Stimulated activated naive CD4-positive, alpha-beta T cell treated with Interleukin-2 at 50 U/mL for 16 hours (primary cell): ENCODE measurements at places on chromosomes 6 and 20.

- no peak for DNase-seq
Observed at GRCh38 chr6:116078522-116078921, 17.8 kb upstream of the FRK start.

- DNase-seq = no peak
Observed at GRCh38 chr6:168496997-168497331, 56.0 kb downstream of the SMOC2 start.

GRCh38 chr6:15672818-15673217, 10.0 kb upstream of the DTNBP1 start:
- DNase-seq = no peak

DNA sequence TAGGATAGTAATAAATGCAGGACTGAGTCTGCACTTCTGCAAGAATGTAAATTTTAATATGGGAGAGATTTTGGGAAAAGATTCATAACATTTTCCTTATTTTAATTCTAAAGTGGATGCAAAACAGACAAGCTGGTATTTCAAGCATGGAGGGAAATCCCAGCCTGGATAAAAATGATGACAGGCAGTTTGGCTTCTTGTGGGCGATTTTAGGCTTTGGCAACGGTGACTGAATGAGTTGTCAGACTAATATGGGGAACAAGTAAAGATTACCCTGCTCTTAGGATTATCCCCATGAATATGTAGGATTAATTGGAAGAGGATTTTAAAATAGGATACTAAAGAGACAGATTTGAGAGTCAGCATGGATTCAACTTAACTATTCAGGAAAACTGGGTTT, 21.0 kb downstream of the OGFRL1 start:
- no peak for DNase-seq

- no peak for DNase-seq
Observed at GRCh38 chr6:3426091-3426926, 30.5 kb downstream of the SLC22A23 start.

GRCh38 chr20:24365670-24366069, 103.8 kb upstream of the SYNDIG1 start:
- no peak for DNase-seq

DNA sequence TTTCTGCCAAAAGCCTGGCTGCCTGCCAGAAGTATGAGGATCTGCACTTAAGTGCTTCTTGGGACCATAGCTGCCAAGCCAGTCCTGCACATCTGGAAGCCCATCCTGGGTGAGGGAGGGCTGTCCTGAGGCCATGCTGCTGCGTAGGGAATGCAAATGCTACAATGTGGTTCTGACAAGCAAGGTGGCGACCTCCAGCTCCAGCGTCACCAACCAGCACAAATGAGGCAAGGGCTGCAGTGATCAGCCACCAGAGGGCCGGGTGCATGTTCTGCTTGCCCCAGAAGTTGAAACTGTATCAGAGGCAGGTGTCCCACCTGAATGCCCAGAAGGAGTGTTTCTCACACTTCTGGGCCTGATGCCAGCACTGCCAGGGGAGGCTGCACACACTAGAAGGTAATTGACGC, 99.1 kb upstream of the KCNQ5 start:
- no peak for DNase-seq

DNA sequence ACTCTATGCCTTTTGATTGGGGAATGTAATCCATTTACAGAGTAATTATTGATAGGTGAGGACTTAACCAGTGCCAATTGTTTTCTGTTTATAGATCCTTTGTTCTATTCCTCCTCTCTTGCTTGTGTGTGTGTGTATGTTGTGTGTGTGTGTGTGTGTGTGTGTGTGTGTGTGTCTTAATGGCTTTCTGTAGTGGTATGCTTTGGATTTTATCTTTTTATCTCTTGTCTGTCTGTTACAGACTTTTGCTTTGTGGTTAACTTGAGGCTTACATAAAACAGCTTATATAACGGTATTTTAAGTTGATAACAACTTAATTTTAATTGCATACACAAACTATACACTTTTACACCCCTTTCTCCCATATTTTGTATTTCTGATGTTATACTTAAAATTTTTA, 54.7 kb downstream of the CDC5L start:
- DNase-seq = no peak

DNA sequence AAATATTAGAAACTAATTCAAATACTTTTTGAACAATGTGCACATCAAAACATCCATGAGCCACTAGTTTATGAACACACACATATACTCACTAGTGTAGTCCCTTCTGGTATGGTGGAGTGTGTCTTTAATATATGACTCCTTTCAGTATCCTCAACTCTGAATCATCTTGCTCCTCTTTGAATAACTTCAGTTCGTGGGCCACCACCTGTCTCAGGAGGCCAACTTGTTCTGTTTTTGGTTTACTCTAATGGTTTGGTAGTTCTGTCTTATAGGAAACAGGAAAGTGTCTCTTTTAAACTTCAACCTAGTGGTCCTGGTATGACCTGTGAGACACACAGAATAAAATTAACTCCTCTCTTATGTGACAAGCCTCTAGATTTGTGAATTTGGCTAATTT, 55.6 kb downstream of the ZNF292 start:
- DNase-seq = peak; percentile 4

GRCh38 chr6:32932132-32932868, 8.5 kb downstream of the HLA-DMB start:
- no peak for DNase-seq

GRCh38 chr20:50009521-50010454, 27.0 kb downstream of the SNAI1 start:
- DNase-seq = no peak
